ENCODE measurements at places on chromosomes 5 and 9. TPM values are rescaled to one million over a fixed set of nuclear protein-coding genes. Genes with fewer than 3 reads are reported as not detected.

DNA sequence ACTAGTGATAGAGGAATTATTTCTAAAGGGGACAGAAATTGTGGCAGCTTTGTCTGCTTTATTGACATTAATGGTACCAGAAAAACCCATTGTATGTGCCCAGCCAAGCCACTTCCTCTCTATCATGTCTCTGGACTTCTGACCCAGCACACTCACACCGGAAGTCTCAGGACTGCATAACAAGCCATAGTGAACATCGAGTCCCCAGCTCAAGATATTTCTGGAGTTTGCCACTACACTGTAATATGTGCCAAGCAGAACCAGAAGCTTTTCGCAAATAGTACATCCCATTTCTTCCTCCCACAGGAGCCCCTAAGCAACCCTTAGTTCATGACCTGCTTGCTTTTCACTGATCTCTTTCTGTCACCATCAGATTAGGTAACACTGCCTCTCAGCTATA is 187.4 kb upstream of the GHR start:
- H3K27me3 ChIP-seq: no peaks in the 10 kb centered on the region
- no peaks in the 10 kb centered on the region for H3K4me1 ChIP-seq
- no peak overlapping the region for H3K27ac ChIP-seq

DNA sequence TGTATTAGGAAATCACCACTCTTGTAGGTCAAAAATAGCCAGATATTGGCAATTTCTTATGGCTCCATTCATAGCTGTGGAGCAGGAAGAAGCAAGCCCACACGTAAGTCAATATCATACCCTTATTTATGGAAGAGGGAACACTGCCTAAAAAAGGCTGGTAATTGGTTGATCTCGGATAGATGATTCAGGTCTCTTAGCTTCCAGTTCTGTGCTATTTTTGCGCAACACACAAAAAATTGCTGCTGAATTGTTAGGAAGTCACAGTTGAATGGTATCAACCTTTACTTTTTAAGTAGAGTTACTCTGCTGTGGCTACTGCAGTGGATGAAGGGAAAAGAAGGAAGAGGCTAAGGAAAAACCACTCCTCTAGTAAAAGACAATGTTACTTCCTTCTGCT is 168.8 kb downstream of the ARHGAP26 start:
- H3K27ac ChIP-seq: no peak overlapping the region
- H3K27me3 ChIP-seq: no peaks in the 10 kb centered on the region
- no peak overlapping the region for H3K4me3 ChIP-seq

Gene HSPA9
- total RNA-seq: 197 TPM

DNA sequence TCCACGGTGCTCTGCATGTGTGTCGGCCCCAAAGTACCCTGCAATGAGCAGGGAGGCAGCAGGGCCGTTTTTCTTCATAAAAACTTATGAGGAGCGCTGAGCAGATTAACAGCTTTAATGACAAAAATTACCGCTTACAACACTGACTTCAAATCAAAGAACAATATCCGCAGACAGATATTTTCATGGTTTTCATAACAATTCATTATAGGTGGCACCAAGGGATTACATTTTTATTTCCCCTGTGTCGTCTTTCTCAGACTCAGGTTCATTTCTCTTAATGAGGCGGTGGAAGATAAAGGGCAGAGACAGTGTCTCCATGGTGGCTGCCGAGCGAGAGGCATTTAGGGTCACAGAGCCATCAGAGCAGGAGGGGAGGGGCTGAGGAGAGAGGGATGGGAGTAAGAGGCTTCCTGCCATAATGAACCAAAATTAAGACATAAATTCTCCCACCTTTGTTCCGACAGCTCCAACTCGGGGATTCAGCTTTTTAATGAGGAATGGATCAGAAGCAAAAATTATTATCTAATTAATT is 240.7 kb upstream of the CLINT1 start:
- no peak overlapping the region for H3K27ac ChIP-seq
- no peak overlapping the region for H3K4me3 ChIP-seq
- H3K36me3 ChIP-seq: no peaks in the 10 kb centered on the region
- DNase-seq: no peak
- H3K4me1 ChIP-seq: no peaks in the 10 kb centered on the region
- H3K27me3 ChIP-seq: peaks cover 39% of the 10 kb centered on the region

DNA sequence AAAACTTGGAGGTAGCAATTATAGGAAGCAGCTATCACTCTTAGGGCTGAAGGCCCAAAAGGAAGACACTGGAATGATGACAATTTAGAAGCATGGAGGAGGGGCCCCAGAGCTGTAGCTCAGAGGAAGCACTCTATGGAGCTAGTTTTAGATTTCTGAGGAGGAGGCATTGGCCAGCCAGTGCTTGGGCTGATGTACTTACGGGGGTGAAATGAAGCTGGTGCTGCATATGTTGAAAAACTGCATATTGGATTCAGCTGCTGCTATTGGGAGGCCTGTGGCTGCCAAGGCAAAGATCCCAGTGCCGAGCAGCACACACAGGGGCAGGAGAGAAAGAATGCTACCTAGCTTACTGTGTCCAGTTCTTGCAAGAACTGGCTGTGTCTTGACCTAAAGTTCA is 53.9 kb upstream of the HMHB1 start:
- H3K4me1 ChIP-seq: peaks cover 9% of the 10 kb centered on the region
- H3K27me3 ChIP-seq: no peaks in the 10 kb centered on the region
- DNase-seq: no peak
- H3K27ac ChIP-seq: no peak overlapping the region
- no peaks in the 10 kb centered on the region for H3K36me3 ChIP-seq
- H3K4me3 ChIP-seq: no peak overlapping the region

DNA sequence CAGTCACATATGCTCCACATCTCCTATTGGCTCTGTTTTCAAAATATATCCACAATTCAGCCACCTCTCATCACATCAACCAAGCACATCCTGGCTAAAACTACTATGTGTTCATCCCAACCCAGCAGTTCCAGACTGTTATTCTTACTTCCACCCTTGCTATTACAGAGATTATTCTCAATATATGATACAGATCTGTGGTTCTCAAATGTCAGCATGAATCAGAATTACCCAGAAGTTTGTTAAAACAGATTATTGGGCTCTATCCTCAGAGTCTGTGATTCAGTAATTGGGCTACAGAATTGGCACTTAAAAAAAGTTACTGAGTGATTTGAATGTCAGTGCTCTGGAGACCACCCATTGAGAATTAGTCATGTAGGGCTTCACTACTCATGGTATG is 78.8 kb upstream of the IZUMO3 start:
- DNase-seq: no peak
- no peaks in the 10 kb centered on the region for H3K36me3 ChIP-seq
- H3K27ac ChIP-seq: no peak overlapping the region
- H3K27me3 ChIP-seq: no peaks in the 10 kb centered on the region
- H3K4me1 ChIP-seq: no peaks in the 10 kb centered on the region
- H3K4me3 ChIP-seq: no peak overlapping the region

DNA sequence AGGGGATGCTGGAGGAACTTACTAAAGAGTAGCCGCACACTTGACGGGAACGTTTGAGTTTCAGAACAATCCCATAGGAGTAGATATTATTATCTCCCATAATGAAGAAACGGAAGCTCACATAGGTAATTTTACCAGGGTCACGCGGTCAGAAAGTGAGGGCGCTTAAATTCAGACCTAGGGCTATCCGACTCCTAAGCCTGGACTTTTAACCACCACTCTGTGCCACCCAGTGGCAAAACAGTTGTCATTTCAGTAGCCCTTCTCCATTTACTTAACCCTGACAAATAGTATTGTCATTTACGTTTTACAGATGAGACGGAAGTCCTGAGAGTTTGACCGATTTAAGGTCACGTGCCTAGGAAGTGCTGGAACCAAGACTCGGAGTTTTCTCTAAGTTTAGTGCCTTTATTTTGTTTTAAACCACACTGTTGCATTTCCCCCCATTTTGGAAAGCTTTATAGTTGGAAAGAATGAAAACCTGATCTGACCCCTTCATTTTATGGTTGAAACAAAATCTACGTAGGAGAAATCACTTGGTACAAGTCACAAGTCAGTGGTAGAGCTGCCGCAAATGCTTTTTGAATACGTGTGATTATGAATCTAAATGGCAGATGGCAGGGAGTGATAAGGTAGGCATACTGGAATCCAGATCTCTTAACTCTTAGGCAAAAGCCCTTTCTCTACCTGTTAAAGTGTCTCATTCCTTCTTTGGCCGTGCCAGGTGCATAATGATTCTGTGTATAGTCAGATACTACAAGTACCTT is 650 bp downstream of the MRRF start:
- no peak for DNase-seq
- H3K27ac ChIP-seq: peak overlapping the region; percentile 99
- H3K36me3 ChIP-seq: peaks cover 9% of the 10 kb centered on the region
- H3K27me3 ChIP-seq: no peaks in the 10 kb centered on the region

Gene LMX1B
- 0.18 TPM for total RNA-seq

- peaks cover 17% of the 10 kb centered on the region for H3K4me1 ChIP-seq
- H3K27ac ChIP-seq: no peak overlapping the region
- no peak for DNase-seq
- H3K27me3 ChIP-seq: no peaks in the 10 kb centered on the region
- H3K36me3 ChIP-seq: no peaks in the 10 kb centered on the region
- no peak overlapping the region for H3K4me3 ChIP-seq
These were observed 393.8 kb upstream of the MEF2C start for GRCh38 chr5:89276566-89277305.

- H3K4me3 ChIP-seq: no peak overlapping the region
- no peaks in the 10 kb centered on the region for H3K27me3 ChIP-seq
- H3K27ac ChIP-seq: no peak overlapping the region
- H3K4me1 ChIP-seq: no peaks in the 10 kb centered on the region
- no peak for DNase-seq
These were observed 192.7 kb downstream of the TENT4A start for GRCh38 chr5:6905883-6906282.

Gene NFX1
- 36.1 TPM for total RNA-seq

- DNase-seq: no peak
- no peaks in the 10 kb centered on the region for H3K27me3 ChIP-seq
- H3K4me3 ChIP-seq: no peak overlapping the region
- H3K27ac ChIP-seq: peak overlapping the region; percentile 46
- H3K4me1 ChIP-seq: peaks cover 58% of the 10 kb centered on the region
These were observed 524.5 kb upstream of the CLINT1 start for GRCh38 chr5:158383486-158383885.

Gene CER1
- not detected for total RNA-seq

Gene KCTD16
- 0.37 TPM for total RNA-seq

DNA sequence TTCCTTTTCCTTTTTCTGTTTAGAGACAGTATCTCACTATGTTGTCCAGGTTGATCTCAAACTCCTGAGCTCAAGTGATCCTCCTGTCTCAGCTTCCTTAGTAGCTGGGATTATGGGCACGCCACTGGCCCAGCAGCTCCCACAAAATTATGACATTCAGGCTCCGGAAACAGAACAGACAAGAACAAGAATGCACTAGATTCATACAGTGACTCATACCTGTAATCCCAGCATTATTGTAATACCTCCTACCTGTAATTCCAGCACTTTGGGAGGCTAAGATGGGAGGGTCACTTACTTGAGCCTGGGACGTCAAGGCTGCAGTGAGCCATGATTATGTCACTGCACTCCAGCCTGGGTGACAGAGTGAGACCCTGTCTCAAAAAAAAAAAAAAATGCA is 26.7 kb upstream of the B4GALT1 start:
- H3K4me1 ChIP-seq: peaks cover 16% of the 10 kb centered on the region
- no peak overlapping the region for H3K27ac ChIP-seq
- no peak for DNase-seq
- no peak overlapping the region for H3K4me3 ChIP-seq
- H3K36me3 ChIP-seq: no peaks in the 10 kb centered on the region

- DNase-seq: no peak
- no peaks in the 10 kb centered on the region for H3K27me3 ChIP-seq
- H3K4me1 ChIP-seq: peaks cover 30% of the 10 kb centered on the region
These were observed 54.0 kb upstream of the TNC start for GRCh38 chr9:115171921-115172388.

Gene C9orf153
- 0.40 TPM for total RNA-seq

Gene PANK3
- total RNA-seq: 73.3 TPM

GRCh38 chr9:90999425-91000397 is 198.1 kb downstream of the SYK start:
- H3K4me1 ChIP-seq: peaks cover 29% of the 10 kb centered on the region
- no peak for DNase-seq
- H3K36me3 ChIP-seq: no peaks in the 10 kb centered on the region
- H3K27ac ChIP-seq: peak overlapping the region; percentile 8

- peaks cover 2% of the 10 kb centered on the region for H3K27me3 ChIP-seq
- peaks cover 50% of the 10 kb centered on the region for H3K36me3 ChIP-seq
- H3K4me3 ChIP-seq: no peak overlapping the region
These were observed 50.2 kb downstream of the OTULIN start for GRCh38 chr5:14714706-14715105.

Gene PPP3R2
- not detected for total RNA-seq

DNA sequence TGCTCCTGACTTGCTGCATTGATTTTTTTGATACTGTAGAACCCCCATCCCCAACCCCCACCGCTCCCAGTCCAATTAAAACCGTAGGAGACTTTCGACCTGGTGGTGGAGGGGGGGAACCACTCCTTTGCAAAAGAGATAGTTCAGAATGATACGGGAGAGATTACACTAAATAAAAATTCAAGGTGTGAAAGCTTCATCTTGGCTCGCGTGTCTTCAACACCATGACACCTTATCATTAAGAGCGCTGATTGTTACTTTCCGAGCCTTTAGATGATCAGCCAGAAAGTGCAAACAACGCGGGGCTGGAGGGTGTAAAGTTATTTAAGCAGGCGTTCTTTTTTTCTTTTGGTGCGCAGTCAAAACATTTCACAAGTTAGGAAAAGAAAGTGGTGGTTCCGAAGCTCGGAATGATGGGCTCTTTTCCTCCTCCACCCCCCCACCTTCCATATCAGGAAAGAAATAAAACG is 1.3 kb upstream of the ZNF462 start:
- H3K27ac ChIP-seq: peak overlapping the region; percentile 92
- peaks cover 31% of the 10 kb centered on the region for H3K4me1 ChIP-seq
- DNase-seq: no peak

DNA sequence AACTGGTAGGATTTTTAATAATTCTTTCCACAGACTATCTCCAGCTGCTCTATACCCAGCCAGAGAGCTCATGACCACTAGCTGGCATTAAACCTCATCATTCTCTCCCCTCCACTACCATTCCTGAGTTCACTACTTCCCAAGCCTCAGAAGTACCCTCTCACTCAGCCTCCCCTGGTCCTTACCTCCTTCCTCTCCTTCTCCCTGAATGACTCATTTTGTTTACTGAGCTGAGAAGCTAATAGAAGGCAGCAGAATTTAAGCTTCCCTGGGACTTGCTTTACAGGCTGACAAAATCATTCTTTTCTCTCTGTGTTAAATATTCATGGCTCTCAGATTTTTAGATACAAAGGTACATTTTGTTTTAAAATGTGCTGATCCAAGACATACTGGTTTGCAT is 305.4 kb downstream of the TLR4 start:
- H3K4me1 ChIP-seq: no peaks in the 10 kb centered on the region
- no peaks in the 10 kb centered on the region for H3K36me3 ChIP-seq
- H3K27me3 ChIP-seq: no peaks in the 10 kb centered on the region
- no peak overlapping the region for H3K4me3 ChIP-seq
- DNase-seq: no peak

Gene IFNA1
- not detected for total RNA-seq

Gene NR5A1
- total RNA-seq: not detected

GRCh38 chr5:136674178-136674577 is 308.8 kb upstream of the TRPC7 start:
- H3K36me3 ChIP-seq: no peaks in the 10 kb centered on the region
- no peak for DNase-seq

Gene BHMT2
- total RNA-seq: not detected

Gene SHOC1
- total RNA-seq: not detected

Gene MCC
- 14.0 TPM for total RNA-seq

Gene PCDHGA6
- total RNA-seq: 0.18 TPM

Gene SLC6A3
- total RNA-seq: not detected

Gene GALNT12
- not detected for total RNA-seq
